NCI-H774 (cell line): ENCODE measurements at places on chromosomes 11 and 22.

DNA sequence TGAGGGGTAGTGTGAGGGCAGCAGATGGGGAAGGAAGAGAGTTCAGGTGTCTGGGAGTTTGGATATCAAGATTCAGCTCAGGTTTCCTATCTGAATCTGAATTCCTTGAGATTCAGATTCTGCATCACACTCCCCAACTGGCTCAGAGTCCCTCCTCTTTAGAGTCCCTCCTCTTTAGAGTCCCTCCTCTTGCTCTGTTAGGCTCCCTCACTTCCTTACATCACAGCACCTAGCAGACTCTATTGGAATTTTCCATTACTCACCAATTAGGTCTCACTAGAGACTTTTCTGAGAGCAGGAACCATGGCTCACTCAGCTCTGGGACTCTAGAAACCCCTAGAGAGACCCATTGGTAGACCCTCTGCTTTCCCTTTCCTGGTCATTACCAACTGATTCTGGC lies 303.4 kb upstream of the SYN3 start:
- DNase-seq = no peak

GRCh38 chr22:48043581-48043980 lies 1281.1 kb downstream of the TBC1D22A start:
- no peak for DNase-seq

- no peak for DNase-seq
These were observed 13.2 kb upstream of the RGL4 start for GRCh38 chr22:23677701-23677995.

DNA sequence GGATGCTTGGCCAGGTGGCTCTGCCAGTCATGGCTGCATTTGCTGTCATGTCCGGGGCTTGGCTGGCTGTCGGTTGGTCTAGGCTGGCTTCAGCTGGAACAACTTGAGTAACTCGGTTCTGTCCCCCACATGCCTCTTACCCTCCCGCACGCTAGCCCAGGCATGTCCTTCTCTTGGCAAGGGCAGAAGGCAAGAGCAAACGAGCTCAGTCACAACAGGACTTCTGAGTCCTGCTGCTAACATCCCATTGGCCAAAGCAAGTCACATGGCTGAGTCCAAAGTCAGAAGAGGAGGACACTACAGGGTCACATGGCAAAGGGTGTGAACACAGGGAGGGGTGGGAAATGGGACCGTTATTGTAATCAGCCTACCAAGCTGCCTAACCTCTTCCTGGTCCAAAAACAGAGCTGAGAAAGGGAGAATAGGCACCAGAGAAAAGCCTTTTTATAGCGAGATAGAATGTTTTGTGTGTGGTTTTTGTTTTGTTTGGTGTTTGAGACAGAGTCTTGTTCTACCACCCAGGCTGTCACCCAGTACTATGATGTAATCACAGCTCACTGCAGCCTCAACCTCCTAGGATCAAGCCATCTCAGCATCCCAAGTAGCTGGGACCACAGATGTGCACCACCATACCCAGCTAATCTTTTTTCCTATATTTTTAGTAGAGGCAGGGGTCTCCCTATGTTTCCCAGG lies 81.9 kb downstream of the MN1 start:
- DNase-seq = no peak

DNA sequence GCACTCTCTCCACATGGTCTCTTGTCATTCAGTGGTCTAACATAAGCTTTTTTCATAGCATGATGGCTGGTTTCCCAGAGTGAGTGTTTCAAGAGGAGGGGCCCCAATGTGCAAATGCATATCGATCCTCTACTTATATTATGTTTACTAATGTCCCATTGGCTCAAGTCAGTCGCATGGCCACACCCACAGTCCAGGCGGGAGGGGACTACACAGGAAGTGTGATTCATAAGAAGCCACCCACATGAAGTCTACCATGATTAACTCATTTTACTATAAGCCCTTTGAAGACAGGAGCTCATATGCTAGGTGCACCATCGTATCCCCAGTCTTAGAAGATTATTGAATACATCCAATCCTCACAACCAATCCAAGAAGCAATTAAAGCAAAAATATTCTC lies 89.5 kb upstream of the ISX start:
- no peak for DNase-seq

- no peak for DNase-seq
These were observed 1.2 kb upstream of the CASTOR1 start for GRCh38 chr22:30290342-30291057.

DNA sequence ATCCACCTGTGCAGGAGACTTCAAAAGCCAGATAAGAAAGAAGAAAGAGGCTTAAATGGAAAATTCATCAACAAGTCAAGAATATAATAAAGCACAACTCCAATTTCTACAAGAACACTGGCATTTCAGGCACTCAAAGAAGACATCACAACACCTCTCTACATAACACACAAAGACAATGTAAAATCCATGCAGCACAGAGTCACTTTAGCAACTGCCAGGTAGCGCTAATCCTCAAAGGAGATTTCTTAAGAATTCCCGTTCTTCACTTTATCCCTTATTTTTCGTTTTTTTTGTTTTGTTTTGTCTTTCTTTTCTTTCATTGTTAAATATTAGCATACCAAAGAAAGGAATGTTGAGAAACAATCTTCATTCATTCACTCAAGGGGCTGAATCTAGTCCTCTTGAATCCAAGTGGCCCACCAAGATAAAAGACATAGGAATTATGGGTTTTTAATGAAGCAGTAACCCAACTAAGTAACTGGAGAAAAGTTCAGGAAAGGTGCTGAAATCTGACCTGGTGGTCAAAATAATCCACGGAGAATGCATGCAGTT lies 95.0 kb downstream of the CADM1 start:
- no peak for DNase-seq

DNA sequence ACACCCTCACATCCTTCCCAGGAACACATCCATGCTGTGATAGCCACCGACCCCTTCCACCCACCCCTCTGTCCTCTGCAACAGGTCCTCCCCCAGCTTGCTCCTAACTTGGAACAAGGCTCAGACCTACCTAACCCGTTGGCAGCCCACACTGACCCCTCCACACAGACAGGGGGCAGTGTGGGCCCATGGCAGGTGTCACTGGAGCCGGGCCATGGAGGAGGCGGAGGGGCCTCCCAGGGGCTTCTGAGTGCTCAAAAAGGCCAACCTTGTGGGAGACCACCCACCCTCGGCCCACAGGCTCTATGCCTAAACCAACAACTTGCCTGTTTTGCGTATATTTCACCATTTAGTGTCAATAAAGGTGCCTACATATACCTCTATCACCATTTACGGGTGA lies 57.0 kb downstream of the CERK start:
- no peak for DNase-seq

- no peak for DNase-seq
These were observed 218.7 kb downstream of the FAM76B start for GRCh38 chr11:95570845-95571244.

GRCh38 chr11:75663808-75664207 lies 5.0 kb downstream of the MAP6 start:
- DNase-seq = no peak

DNA sequence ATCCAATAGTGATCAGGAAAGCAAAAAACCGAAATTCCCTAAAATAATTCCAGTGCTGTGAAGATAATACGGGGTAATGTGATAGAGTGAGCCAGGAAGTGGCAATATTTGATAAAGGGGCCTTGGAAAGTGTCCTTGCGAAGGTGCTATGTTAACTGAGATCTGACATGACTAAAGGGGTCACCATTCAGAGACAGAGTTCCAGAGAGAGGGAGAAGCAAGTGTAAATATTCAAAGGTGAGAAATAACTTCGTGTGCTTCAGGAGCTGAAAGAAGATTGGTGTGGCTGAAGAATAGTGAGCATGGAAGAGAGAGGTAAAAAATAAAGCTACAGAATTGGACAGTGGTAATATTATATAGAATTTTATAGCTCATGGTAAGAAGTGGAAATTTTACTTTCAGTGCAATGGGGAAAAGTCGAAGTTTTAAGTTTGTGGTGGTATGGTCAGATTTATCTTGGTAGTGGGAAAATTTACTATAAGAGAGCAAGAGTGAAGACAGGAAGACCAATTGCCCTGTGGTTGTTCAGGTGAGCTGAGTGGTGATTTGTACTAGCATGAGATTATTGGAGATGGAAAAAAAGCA lies 164.5 kb downstream of the JRKL start:
- DNase-seq = no peak

DNA sequence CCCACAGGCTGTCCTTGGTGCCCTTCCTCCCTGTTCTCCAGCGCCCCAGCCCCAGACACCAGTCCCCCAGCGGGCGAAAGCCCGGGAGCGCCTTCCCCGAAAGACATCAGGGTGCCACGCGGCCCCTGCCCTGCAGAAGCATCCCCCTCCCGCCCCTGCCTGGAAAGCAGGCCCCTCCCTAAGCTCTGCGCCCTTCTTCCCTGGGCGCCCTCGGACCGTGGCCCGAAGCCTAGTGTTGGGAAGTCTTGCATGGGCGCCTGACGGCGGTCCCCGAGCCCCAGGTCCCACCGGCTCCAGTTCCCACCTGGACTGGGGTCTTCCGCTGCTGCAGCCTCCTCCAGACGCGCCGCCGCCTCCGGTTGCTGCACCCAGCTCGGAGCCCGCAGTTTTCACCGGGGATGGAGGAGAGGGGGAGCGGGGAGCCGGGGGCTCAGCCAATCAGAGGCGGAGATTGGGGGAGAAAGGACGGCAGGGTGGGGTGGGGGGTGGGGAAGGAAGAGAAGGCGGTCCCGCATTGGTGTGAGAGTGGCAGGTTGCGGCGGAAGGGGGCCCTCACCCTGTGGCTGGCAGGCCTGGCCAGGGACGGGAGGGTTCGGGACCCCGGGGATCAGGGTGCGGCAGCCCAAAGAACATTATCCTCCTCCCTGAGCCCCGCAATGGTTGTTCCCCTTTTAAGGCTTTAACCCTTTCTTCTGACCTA lies at the start of gene THY1:
THY1 (minus strand) TSS at position 364 of the 700 bp plus-strand sequence. CDS start 2,267 bp downstream, outside the sequence.
- DNase-seq = no peak

GRCh38 chr11:64577202-64577601 lies 13.8 kb upstream of the SLC22A12 start:
- DNase-seq = no peak

- no peak for DNase-seq
These were observed 22.1 kb downstream of the RPUSD4 start for GRCh38 chr11:126189109-126189929.

GRCh38 chr11:64008914-64009633 lies 22.8 kb downstream of the OTUB1 start:
- DNase-seq = no peak

- no peak for DNase-seq
These were observed 302.1 kb upstream of the B3GAT1 start for GRCh38 chr11:134714021-134714656.

- DNase-seq = no peak
These were observed 24.6 kb upstream of the OOSP4B start for GRCh38 chr11:59992425-59992824.

- DNase-seq = no peak
These were observed 47.7 kb downstream of the LRFN4 start for GRCh38 chr11:66904561-66904960.

- no peak for DNase-seq
These were observed 2.6 kb downstream of the ALG12 start for GRCh38 chr22:49915610-49916009.

DNA sequence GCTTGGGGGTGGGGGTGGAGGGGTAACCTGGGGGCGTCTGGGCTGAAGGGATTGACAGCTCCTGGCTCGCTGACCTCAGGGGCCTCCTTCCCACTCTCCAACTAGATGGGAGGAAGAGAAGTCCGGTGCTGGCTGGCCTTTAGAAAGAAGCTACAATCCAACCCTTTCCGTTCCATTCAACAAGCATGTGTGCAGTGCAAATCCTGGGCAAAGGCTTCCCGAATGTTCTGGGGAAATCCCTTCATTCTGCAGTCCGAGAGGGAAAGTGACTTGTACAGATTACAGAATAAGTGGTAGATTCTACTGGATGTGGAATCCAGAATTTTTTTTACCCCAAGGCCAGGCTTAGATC lies 149.9 kb downstream of the FEZ1 start:
- DNase-seq = no peak

DNA sequence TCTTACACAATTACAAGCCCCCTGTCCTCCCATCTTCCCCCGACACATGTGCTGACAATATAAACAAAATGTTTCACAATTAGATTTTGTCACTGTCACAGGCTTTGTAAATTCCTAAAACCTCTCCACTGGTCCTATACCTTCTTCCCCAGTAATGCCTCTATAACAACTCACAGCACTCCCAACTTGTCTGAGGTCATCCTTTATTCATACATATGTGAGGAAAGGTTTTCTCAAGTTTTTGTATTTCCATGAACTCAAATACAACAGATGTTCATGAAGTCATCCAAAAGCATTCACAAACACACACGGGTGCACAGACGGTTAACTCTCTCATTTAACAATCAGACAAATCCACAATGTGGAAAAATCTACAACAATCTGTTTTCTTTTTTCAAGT lies 1.9 kb downstream of the OR52H1 start:
- DNase-seq = no peak

DNA sequence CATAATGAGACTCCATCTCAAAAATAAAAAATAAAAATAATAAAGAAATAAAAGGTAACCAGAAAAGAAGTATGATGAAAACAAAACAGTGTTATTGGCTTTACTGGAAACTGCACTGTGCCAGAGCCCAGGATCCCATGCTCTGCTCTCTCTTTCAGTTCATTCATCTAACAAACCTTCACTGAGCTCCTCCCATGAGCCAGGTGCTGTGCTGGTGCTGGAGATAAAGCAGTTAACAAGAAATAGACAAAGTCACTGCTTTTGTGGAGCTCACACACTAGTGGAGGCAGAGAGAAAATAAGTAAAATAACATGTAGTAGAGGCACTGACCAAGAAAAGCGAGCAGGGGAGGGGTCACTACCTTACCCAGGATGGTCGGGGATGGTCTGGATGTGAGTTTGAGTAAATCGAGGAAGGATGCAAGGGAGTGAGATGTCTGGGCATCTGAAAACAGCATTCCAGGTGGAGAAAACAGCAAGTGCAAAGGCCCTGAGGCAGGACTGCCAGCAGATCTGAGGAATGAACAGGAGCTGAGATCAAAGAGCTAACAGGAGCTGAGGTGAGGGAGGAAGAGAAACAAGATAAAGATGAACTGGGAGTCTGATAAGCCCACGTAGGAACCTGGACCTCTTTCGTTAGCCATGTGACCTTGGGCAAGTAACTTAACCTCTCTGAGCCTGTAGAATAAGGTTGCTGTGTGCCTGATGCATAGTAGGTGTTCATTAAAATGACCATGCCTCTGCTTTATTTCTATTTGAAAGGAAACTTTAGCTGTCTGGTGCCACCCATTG lies 31.3 kb upstream of the CD82 start:
- no peak for DNase-seq
